ENCODE measurements at places on chromosomes 3 and 15.

DNA sequence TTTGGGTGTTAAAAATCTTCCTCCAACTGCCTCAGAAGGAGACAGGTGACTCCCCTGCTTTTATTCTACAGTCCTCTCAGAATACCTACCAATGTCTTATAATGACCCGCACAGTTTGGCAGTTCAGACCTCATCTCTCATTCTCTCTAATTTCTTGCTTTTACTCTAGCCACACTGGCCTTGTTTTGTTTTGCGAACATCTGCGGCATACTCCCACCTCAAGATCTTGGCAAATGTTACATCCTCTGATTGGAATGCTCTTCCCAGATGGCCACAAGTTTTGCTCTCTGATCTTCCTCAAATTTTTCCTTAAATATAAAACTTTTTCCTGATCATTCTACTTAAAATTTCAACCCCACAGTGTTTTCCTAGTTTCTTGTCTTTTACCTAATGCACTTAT is 94.1 kb downstream of the PLSCR2 start:
- no peak for DNase-seq

- no peak for DNase-seq
Measured at GRCh38 chr3:168093790-168094189, 1.9 kb downstream of the GOLIM4 start.

- no peak for DNase-seq
Measured at GRCh38 chr3:72442759-72443158, 405.5 kb downstream of the SHQ1 start.

GRCh38 chr3:156817646-156818272 is 8.4 kb upstream of the LEKR1 start:
- peak; percentile 59 for DNase-seq

- DNase-seq, result no peak
Measured at GRCh38 chr15:66865622-66866611, 163.9 kb downstream of the SMAD6 start.

- DNase-seq, result no peak
Measured at GRCh38 chr15:50344006-50344464, 11.0 kb downstream of the GABPB1 start.

GRCh38 chr15:45180648-45181436 is 6.9 kb downstream of the SHF start:
- no peak for DNase-seq

DNA sequence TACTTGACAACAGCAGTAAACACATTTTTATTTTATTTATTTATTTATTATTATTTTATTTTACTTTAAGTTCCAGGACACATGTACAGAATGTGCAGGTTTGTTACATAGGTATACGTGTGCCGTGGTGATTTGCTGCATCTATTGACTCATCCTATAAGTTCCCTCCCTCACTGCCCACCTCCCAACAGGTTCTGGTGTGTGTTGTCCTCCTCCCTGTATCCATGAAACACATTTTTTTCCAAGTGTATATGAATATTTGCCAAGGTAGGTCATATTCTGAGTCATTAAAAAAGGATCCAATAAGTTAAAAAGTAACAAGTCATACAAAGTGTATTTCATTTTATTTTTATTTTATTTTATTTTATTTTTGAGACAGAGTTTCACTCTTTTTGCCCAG is 567.3 kb upstream of the KCNMB2 start:
- peak; percentile 53 for DNase-seq

DNA sequence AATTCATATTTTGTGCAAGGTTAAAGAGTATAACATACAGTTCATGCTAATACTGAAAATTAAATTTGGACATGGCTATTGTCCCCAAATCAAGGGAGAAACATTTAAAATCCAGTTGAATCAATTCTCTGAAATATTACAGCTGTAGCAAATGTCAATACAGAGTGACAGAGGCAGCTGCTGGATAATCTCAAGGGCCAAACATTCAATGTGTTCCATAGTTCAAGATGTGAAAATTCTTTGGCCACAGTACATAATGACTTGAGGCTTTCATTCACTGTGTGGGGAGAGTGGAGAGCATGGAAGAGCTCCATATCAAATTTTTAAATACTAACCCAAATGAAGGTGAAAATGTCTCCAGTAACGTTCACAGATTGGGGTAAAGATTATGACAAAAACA is 1192.8 kb upstream of the CADM2 start:
- DNase-seq, result no peak

DNA sequence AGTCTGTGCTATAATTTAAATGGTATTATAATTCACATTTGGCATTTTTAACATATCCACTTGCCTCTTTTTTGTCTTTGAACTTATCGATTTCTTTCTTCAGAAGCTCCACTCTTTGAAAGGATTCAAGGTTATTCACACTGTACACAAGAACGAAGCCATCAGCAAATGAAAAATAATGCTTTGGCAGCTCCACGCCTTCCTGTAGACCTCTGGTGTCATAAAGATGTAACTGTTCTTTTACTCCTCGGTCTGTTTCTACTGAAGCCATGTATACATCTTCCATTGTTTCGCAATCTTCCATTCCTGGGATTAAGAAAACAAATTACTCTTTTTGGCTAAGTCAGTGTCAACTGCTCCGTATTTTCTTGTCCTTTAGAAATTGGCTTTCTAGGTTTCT is 16.0 kb downstream of the NKIRAS1 start:
- DNase-seq, result no peak

GRCh38 chr3:150220799-150221198 is 187.3 kb upstream of the TSC22D2 start:
- DNase-seq, result no peak

DNA sequence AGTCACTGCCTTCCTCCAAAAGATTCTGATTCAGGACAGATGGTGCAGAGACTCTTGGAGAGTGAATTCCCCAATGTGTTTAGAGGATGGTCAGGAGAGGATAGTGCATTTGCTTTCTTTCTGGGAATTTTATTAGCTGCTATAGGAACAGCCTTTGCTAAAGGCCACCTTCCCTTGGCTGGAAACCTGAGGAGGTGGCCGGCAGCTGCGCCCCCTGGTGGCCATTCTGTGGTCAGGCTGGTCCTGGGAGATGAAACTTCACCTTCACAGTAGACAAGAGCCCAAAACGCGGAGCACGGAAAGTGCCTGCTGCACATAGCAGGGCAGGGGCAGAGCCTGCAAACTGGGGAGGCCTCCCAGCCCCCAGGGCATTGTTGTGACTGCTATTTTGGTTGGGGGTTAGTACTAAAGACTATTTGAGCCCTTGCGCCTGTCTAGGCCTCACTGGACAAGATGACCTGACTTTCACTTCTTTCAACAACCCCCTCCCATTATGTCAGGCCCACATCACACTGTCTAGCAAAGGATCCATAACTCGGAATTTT is 34.3 kb downstream of the SEC22C start:
- peak; percentile 18 for DNase-seq

GRCh38 chr3:50584391-50584790 is 15.1 kb downstream of the HEMK1 start:
- DNase-seq, result no peak

DNA sequence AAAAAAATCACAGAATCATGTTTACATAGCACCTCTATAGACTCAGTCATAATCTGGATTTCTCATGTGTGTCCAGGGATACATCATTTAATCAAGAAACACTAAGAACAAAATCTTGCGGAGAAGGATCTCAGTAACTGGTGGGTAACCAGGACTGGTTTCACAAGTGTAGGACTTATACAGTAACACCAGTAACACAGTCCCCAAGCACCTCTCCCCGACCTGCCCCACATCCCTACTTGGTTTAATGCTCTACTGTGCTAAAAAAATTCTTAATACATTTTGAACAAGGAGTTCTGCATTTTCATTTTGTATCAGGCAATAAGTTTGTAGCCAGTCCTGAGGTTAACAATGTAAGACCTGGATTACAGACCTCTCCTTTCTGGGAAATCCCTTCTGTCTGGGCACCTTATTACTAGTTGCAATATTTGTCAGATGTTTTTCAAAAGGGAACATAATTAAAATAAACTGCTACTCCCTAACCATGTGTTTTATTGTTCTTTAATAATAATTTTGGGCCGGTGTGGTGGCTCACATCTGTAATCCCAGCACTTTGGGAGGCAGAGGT is 57.6 kb upstream of the BBX start:
- DNase-seq, result no peak

- DNase-seq, result peak; percentile 3
Measured at GRCh38 chr15:55588815-55589115, 620 bp upstream of the PYGO1 start.

- no peak for DNase-seq
Measured at GRCh38 chr15:85491691-85492090, 111.3 kb downstream of the AKAP13 start.

- no peak for DNase-seq
Measured at GRCh38 chr15:48522123-48522522, 123.4 kb downstream of the FBN1 start.

- DNase-seq, result no peak
Measured at GRCh38 chr15:100112061-100112420, 229.7 kb downstream of the ADAMTS17 start.

- DNase-seq, result no peak
Measured at GRCh38 chr3:30034246-30034991, 572.0 kb upstream of the TGFBR2 start.

- no peak for DNase-seq
Measured at GRCh38 chr15:66210684-66211083, 42.9 kb downstream of the MEGF11 start.

- no peak for DNase-seq
Measured at GRCh38 chr3:127386490-127386889, 98.6 kb upstream of the PRR20G start.

DNA sequence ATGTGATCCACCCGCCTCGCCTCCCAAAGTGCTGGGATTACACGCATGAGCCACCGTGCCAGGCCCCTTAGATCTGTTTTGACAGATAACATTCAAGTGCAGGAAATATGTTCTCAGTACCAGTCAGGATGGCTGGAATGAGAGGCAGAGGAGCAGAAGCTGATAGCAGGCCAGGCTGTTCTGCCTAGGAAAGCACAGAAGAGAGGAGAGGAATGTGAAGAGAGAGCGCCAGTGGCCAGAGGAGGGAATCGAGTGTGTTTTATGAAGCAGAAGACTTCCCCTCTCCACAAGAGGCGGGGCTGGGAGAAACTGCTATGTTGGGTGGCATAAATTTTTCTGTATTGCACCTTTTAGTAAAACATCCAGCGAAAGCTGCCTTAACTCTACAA is 32.0 kb upstream of the RYK start:
- DNase-seq, result no peak

- DNase-seq, result no peak
Measured at GRCh38 chr15:67831363-67831762, 6.1 kb downstream of the SKOR1 start.

- DNase-seq, result no peak
Measured at GRCh38 chr3:21405671-21406667, 345.0 kb downstream of the ZNF385D start.

GRCh38 chr15:51853998-51854397 is 24.5 kb downstream of the TMOD3 start:
- DNase-seq, result no peak

- DNase-seq, result no peak
Measured at GRCh38 chr3:40302784-40303183, 6.7 kb upstream of the EIF1B start.

DNA sequence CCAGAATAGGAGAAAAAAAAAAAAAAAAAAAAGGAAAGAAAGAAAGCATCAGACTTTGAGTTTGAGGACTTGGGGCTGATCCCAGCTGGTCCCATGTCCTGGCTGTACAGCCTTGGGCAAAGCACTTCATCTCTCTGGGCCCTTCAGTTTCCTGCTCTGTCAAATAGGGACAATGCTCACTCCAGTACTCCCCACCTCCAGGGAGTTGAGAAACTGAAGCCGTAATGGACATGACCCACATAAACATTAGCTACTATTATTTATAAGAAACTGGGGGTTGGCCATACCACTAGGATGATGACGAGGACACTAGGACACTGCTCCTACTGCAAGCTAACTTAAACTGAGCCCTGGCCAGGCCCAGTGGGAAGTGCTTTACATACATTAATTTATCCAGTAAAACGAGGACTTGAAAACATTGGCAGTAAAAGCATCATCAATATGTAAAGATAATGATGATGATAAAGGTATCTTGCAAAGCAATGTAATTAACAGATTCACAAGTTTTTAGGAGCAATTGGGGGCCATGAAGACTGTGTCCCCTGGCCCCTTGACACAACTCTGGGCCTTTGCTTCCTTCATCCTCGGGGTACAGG is 22.9 kb upstream of the SMAD6 start:
- DNase-seq, result no peak

DNA sequence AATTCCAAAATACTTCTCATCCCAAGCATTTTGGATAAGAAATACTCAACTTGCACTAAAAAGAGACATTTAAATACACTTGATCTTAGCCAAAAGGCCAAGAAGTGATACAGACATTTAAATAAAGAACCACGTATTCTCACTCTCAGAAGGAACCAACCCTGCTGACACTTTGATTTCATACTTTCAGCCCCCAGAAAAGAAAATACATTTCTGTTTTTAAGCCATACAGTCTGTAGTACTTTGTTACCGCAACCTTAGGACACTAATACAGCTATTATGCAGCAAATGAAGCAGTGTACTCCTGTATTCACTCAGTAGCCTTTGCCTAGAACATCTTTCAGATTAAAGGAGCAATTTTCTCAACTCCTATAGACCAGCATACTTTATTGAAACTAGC is 86.7 kb downstream of the TBC1D5 start:
- DNase-seq, result no peak

DNA sequence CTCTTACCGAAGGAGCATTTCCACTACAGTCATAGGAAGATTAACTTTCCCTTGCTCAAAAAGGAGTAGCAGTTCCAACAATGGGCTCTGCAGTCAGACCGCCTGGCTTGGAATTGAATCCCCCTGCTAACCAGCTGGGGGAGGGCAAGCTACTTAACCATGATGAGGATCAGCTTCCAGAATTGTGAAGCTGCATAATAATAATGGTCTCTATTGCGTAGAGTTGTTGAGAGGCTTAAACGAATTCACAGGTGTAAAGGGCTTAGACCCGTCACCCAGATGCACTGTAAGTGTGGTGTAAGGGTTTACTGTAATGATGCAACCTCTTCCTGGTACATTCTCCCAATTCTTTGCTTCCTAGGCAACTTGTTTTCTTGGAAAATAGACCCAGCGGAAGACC is 185.2 kb upstream of the RGMA start:
- no peak for DNase-seq

DNA sequence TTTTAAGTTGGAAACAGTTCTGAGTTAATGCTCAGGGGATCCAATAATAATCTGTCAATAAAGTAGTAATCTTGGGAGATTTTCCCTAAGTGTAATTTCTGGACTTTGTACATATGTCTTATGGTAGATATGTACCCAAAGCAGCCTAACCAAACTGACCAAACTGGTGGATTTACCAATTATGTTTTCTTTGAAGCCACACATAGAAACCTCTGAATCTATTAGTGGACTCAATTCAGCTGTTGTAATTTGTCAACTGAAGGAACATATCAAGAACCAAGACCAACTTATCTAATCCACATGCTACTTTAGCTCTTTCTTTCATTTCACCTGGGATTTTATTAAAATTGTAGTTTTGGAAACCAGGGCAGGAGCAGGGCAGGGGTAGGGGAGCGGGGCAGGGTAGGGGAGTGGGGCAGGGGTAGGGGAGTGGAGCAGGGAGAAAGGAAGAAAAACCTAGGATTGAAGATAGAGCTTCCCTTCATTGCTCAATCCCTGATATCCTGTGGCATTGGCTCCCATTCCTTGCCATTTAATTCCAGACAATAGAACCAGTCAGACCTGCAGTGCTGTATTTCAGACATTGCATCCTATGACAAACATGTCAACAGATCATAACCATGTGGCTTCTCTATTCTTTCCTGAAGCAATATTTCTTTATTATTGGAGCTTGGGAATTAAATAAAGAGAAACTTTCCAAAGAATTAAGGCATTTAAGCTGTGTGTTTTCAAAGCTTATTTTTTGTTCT is 101.8 kb downstream of the NFKBIZ start:
- DNase-seq, result peak; percentile 70

- DNase-seq, result no peak
Measured at GRCh38 chr15:95887666-95888390, 442.7 kb upstream of the NR2F2 start.

- no peak for DNase-seq
Measured at GRCh38 chr3:153628591-153628990, 466.6 kb downstream of the RAP2B start.
